HFFc6 (cell line): ENCODE measurements at places on chromosomes 12 and 14. TPM values are rescaled to one million over a fixed set of nuclear protein-coding genes. Genes with fewer than 3 reads are reported as not detected.
A peak's percentile ranks its signal among the peaks of the same experiment; 100 is the strongest.

ARF6 gene
- total RNA-seq: 94.3 and 104 TPM in 2 replicates

B3GNT4 gene
- 0.14 TPM in 1 of 2 replicates, not detected in the other for total RNA-seq

CYP46A1 gene
- total RNA-seq: 0.29 to 0.62 TPM (median 0.32 TPM) in 3 replicates

ACSM4 gene
- total RNA-seq: not detected in 2 replicates

DPY19L2 gene
- 1.7 to 2.9 TPM (median 1.9 TPM) in 3 replicates for total RNA-seq

AMIGO2 gene
- 58.3 to 77.2 TPM (median 68.1 TPM) in 3 replicates for total RNA-seq

ASB2 gene
- total RNA-seq: not detected in 2 replicates

TTC9 gene
- total RNA-seq: 0.05 and 0.11 TPM in 2 replicates

GRCh38 chr12:96334502-96334901, 65.7 kb downstream of the CDK17 start:
- H3K27me3 ChIP-seq: no peaks in the 10 kb centered on the region; the same call in 1 of the 2 replicates
- peaks cover 20% of the 10 kb centered on the region for H3K36me3 ChIP-seq
- DNase-seq: no peak
- H3K4me1 ChIP-seq: peaks cover 22% of the 10 kb centered on the region; the same call in 1 of the 2 replicates

- no peak for DNase-seq
- peaks cover 16% of the 10 kb centered on the region for H3K4me1 ChIP-seq
- H3K4me3 ChIP-seq: peak overlapping the region; percentile 7; the same call in 1 of the 2 replicates
- H3K27me3 ChIP-seq: peaks cover 8% of the 10 kb centered on the region
These were observed 27.9 kb downstream of the CCNK start for GRCh38 chr14:99508896-99509629.

- H3K36me3 ChIP-seq: peaks cover 7% of the 10 kb centered on the region
- H3K4me3 ChIP-seq: no peak overlapping the region
- no peak for DNase-seq
- peaks cover 47% of the 10 kb centered on the region for H3K4me1 ChIP-seq
- no peak overlapping the region for H3K27ac ChIP-seq
These were observed 83.8 kb upstream of the PLEKHG7 start for GRCh38 chr12:92619026-92619425.

- DNase-seq: no peak
- no peak overlapping the region for H3K4me3 ChIP-seq
- H3K4me1 ChIP-seq: no peaks in the 10 kb centered on the region
- H3K27ac ChIP-seq: no peak overlapping the region
- peaks cover 40% of the 10 kb centered on the region for H3K27me3 ChIP-seq
These were observed 66.2 kb upstream of the GPR68 start for GRCh38 chr14:91310606-91311283.

DNA sequence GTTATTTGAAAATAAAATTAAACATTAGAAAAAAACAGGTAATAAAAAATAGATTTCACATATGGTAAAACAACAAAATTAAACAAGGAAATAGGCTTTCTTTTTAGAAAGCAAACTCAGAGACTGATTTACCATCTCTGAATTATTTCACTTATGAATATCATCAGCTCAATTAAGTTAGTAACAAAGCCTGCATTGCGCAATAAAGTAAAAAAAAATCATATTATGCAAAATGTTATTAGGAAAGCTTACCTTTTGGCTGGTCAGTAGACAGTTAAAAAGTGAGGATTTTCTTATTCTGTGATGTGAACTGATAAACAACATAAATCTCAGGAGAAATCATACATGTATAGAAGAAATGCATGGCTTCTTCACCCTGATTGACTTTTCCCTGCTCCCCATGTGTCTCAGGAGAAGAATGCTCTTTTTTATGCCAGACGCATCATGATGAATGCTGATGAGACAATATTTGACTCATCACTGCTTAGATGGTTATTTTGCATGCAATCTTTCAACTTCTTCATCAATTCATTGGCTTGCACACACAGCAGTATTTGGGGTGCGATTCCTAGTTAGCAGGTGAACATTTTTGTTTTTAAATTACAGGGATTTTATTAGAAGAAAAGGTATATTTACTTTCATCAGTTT, 124.5 kb upstream of the USP15 start:
- H3K4me3 ChIP-seq: no peak overlapping the region
- no peak overlapping the region for H3K27ac ChIP-seq
- H3K36me3 ChIP-seq: no peaks in the 10 kb centered on the region
- no peak for DNase-seq
- H3K27me3 ChIP-seq: no peaks in the 10 kb centered on the region
- H3K4me1 ChIP-seq: no peaks in the 10 kb centered on the region

DNA sequence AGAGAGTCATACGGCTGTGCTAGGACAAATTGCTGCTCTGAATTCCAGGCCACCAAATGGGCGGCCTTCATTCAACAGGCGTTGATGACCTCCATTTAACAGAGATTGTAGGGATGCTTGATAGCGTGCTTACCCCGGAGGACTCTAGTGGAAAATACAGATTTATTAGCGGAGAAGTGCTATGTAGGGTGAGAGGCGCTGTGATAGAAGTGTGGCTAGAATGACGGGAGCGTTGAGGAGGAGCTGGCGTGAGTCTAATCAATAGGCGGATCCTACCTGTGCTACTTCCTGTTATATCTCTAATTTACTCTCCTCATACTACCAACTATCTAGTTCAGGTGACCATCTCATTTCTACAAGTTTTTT, 668 bp downstream of the MRPS35 start:
- H3K4me1 ChIP-seq: peaks cover 32% of the 10 kb centered on the region
- peak overlapping the region; percentile 96 for H3K4me3 ChIP-seq
- H3K36me3 ChIP-seq: peaks cover 29% of the 10 kb centered on the region
- DNase-seq: no peak

DNA sequence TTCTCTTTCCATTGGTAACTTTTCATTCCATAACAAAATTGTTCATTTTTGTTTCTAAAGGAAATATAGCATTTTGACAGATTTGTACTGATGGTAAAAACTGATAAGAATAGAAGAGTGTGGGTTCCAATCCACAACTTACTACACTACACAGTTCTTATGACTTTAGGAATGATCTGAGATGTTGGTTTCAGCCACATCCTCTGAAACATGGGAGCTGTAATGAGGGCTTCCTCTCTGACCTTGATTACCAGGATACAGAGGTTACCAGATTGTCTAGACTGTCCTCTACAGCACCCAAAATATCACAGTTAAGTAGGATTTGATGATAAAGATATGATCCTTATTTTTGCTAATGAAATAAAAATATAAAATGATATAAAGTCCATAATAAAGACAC, 1184.6 kb downstream of the FLRT2 start:
- peaks cover 6% of the 10 kb centered on the region; the same call in 1 of the 2 replicates for H3K4me1 ChIP-seq
- no peak for DNase-seq
- H3K4me3 ChIP-seq: no peak overlapping the region
- H3K27me3 ChIP-seq: no peaks in the 10 kb centered on the region
- H3K27ac ChIP-seq: no peak overlapping the region
- H3K36me3 ChIP-seq: no peaks in the 10 kb centered on the region

DNA sequence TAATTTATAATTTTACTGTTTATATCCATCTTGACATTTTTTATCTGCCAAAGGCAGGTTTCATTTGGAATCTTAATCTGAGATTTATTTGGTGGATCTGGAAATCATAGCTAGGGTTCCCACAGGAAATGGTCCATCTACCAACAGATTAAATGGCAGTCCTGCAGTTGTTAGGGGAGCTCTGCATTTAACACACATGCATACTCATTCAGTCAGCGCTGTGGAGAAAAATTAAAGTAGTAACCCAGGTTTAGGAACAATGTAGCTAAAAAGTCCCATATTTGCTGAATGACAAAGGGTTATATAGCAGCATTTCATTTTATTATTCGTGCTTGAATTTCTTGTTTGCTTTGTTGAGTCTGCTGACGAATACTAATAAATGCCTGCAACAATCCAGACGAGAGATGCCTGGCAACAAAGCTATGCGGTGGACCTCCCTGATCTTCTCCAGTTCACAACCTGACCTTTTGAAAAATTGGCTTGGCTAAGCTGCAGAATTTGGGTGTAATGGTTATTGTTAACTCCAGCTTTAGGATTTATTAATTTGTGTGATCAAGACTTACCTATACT, 59.8 kb downstream of the MIPOL1 start:
- H3K27ac ChIP-seq: no peak overlapping the region
- no peak for DNase-seq
- H3K4me3 ChIP-seq: no peak overlapping the region
- H3K27me3 ChIP-seq: no peaks in the 10 kb centered on the region; the same call in 1 of the 2 replicates
- peaks cover 13% of the 10 kb centered on the region for H3K4me1 ChIP-seq

- no peak overlapping the region for H3K27ac ChIP-seq
- H3K27me3 ChIP-seq: no peaks in the 10 kb centered on the region
- no peaks in the 10 kb centered on the region for H3K36me3 ChIP-seq
- no peak for DNase-seq
- H3K4me3 ChIP-seq: no peak overlapping the region
These were observed 742.6 kb downstream of the TMEM121 start for GRCh38 chr14:106269029-106269428.

- no peak overlapping the region for H3K4me3 ChIP-seq
- H3K36me3 ChIP-seq: peaks cover 15% of the 10 kb centered on the region
- H3K27ac ChIP-seq: peak overlapping the region; percentile 14; the same call in 1 of the 2 replicates
These were observed 11.4 kb upstream of the VCPKMT start for GRCh38 chr14:50127802-50128201.

GRCh38 chr12:31236998-31237637, 88.8 kb downstream of the SINHCAF start:
- H3K4me1 ChIP-seq: no peaks in the 10 kb centered on the region
- H3K27ac ChIP-seq: no peak overlapping the region
- no peak overlapping the region for H3K4me3 ChIP-seq
- peaks cover 39% of the 10 kb centered on the region for H3K27me3 ChIP-seq

DNA sequence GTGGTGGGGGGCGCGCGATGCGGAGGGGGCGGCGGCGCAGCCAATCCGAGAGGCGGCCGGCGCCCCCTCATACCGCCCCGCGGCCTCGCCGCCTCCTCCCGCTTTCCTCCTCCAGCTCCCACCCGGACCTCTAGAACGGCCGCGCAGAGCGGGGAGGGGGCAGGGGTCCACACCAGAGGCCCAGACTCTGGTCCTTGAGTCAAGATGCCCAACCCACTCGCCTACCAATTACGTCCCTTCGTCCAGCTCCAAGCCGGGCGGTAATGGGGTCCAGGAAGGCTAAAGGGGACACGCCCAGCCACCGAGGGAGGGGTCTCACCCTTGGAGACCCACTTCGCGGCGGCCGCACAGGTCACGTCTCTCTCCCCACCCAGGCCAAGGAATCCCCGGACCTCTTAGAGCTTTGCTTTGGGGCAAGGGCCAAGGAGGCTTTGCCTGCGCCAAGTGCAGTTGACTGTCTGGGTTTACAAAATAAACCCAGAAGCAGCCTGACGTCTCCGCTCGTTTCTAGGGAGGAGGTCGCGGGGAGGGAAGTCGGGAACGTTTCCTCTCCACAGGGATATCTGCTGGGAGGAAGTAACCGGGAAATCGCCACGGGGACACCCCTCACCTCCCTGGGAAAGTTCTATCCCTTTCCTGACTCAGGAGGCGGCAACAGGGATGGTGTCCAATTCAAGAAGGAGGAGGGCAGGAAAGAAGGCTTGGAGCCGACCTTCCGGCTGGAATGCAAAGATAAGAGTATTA, 394 bp upstream of the AMIGO2 start:
- peak overlapping the region; percentile 88 for H3K27ac ChIP-seq
- H3K36me3 ChIP-seq: peaks cover 30% of the 10 kb centered on the region
- peak overlapping the region; percentile 91 for H3K4me3 ChIP-seq
- no peaks in the 10 kb centered on the region for H3K27me3 ChIP-seq
- peaks cover 82% of the 10 kb centered on the region for H3K4me1 ChIP-seq

DNA sequence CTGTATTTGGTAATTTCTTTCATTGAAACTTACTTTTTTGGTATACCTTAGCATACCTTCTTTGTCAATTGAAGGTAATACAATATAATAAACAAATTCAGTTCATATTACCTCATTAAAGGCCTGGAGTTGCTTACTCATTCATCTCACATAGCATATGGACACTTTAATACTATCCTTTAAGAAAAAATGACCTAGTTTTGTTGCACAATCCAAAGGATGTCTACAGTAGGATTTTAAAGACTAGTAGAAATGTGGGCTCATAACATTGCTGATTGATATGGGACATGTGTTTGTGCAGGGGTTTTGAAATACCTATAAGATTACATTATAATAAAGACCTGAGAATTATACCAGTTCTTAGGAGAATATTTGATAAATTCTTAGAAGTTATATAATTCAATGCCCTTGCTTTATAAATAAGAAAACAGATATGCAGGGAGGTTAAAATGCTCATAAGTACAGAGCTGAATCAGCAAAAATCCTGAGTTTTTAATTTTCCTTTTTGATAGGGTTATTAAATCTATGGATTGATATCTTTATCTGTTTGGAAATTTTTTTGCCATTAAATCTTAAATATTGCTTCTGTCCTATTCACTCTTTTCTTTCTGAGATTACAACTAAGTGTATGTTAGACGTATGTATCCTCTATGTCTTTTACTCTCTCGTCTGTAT, 352.1 kb downstream of the ATP23 start:
- H3K27ac ChIP-seq: no peak overlapping the region
- DNase-seq: no peak
- no peaks in the 10 kb centered on the region for H3K36me3 ChIP-seq
- no peaks in the 10 kb centered on the region for H3K27me3 ChIP-seq

DNA sequence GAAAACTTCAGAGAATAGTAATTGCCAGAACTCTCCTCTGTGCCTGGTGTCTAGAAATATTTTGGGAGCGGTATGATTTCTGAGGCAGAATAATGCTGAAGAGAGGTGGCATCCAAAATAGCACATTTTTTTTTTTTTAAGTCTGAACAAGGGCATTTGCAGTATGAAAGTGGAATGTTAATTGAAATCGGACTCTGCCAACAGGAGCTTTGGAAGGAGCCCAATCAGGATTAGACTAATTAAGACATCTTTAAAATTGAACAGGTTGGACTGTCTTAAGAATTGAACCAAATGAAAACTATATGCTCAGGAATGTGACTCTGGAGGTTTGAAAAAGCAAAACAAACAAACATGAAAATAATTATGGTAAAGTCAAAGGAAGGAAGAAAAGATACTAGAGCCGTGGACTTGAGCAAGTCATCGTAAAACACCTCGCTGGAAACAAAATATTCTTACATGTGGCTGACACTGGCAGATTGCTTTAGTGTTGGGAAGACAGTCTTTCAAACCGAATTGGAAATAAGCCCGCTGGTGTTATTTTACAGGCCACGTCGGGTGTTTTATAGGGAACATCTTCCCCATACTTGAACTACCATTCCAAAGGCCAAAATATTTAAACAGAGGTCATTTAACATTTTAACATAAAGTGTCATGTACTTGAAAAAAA, 436.3 kb downstream of the VRK1 start:
- H3K4me3 ChIP-seq: no peak overlapping the region
- DNase-seq: no peak
- H3K27me3 ChIP-seq: no peaks in the 10 kb centered on the region; the same call in none of the 2 replicates

DNA sequence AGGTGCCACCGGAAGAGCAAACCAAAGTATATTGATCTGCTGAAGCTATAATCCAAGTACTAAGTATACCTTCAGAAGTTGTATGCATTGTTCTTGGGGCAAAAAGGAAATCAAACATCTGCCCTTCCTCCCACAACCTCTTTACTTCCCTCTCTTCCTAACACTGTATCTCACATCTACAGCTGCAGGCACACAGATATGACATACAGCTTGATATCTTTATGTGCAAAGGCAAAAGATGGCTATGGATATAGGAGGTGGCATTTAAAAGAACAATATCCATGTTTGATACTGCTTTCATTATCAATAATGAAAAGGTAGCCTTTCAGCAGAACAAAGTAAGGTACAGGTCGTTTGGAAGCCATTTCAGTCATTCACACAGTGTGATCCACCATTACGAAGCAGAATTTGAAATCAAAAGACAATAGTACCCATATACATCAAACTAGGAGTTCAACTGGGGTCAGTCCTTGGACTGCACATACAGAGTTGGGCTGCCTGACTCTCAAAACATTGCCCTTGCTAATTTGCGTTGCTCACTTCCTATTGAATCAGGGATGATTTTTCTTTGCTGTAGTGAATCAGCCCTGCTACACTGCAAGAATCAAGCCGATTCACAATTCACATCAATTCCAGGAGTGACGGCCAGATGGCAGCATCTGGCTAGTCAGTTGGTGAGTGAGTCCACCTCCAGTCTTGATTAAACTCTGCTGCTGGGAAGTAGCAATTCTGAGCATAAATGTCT, 8.9 kb downstream of the ANG start:
- H3K36me3 ChIP-seq: no peaks in the 10 kb centered on the region
- peak; percentile 67 for DNase-seq
- no peak overlapping the region for H3K27ac ChIP-seq
- peaks cover 3% of the 10 kb centered on the region for H3K27me3 ChIP-seq
